ENCODE measurements at places on chromosomes 7 and 10.

DNA sequence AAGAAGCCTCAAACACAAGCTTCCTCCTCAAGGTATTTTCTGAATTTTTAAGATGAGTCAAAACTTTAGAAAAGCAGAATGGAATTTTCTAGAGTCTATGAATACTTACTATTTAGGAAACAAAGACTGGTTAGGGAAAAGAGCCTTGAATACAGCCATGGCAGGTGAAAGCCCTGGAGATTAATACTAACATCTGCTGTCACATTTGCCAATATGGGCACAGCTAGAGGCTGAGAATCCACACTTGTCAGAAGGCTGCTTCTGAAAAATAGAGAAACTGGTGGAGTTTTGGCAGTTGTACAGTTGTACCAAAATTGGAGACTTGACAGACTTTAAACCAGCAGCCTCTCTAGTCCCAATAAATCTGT, 24.3 kb upstream of the CNNM1 start:
- no peak for DNase-seq

- no peak for DNase-seq
Observed at GRCh38 chr7:132527467-132528410, 48.5 kb downstream of the PLXNA4 start.

GRCh38 chr10:37711617-37712488, 145.6 kb downstream of the ZNF248 start:
- DNase-seq, result no peak

DNA sequence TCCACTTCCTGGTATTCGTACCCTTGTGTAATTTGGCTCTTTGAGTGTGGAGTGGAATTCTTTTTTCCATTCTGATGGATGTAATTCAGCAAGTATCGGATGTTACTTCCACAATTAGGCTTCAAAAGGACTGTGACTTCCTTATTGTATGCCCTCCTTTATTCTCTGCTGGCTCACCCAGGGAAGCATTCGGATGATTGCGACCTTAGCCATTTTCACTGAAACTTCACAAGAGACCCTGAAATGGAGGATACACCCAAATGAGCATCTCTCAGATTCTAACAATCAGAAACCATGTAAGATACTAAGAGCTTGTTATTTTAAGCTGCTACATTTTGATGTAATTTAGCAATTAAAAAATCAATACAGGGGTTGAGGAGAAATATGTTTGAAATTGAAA, 493.1 kb downstream of the DNAJB9 start:
- no peak for DNase-seq

DNA sequence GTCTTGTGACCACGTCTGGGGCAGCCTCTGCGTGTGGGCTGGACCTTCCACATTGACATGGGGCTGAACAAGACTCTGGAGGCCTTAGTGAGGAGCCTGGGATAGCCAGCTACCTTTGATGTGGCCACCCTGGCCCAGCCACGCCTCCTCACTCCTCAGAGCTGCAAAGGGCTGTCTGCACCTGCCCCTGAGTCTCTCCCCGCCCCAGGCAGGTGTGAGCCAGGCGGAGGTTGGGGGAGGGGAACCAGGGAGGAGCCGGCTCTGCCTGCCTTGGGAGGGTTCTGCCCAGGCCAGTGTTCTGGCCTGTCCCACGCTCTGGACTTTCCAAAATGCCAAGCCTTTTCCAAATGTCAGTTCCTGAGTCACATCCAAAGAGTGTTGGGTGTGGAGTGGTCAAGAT, 72.2 kb downstream of the GTF2IRD1 start:
- no peak for DNase-seq

DNA sequence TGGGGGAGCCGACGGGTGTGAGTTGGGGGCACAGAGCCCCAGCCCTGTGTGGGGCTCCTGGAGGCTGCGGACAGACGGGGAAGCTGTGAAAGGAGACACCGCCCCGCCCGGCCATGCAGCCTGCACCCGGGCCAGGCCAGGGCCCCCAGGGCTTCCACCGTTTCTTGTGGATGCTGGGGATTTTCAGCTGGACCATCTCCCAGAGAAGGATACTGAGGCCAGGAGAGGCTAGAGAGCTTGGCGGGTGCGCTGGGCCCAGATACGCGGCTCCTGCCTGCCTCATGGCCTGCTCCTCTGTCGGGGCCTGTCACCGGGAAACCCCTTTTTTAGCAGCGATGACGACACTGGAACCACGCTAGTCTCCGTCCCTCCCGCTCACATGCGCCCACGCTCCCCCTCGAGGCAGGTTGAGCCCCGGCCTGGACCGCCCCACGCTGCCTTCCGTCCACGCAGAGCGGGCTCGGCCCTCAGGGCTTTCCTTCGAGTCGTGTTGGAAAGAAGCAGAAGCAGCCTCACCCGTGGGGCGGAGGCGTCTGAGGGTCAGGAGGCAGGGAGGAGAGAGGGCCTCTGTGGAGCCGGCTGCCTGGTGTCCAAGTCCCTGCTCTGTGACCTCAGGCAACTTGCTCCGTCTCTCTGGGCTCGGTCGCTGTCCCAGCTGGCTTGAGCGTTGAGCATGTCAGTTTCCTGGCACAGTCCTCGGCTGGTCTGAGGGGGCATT, 11.7 kb downstream of the TMEM184A start:
- no peak for DNase-seq

GRCh38 chr7:129285111-129285510, 60.3 kb downstream of the AHCYL2 start:
- no peak for DNase-seq

DNA sequence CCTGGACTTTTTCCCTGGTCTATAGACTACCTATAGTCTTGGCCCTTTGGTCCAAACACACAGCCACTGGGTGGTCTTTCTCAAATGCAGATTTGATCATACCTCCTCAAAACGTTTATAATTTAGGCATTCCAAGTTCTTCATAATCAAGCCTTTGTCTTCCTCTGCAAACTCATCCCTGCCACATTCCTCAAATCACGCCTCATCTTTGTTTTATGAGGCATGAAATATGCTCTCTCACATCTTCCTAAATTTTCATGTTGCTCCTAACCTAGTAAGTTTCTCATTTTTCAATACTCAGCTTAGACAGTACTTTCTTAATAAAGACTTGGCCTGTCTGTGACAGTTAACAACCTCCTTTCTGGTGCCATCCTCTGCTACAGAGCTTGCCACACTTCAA, 10.9 kb upstream of the HERC4 start:
- no peak for DNase-seq

DNA sequence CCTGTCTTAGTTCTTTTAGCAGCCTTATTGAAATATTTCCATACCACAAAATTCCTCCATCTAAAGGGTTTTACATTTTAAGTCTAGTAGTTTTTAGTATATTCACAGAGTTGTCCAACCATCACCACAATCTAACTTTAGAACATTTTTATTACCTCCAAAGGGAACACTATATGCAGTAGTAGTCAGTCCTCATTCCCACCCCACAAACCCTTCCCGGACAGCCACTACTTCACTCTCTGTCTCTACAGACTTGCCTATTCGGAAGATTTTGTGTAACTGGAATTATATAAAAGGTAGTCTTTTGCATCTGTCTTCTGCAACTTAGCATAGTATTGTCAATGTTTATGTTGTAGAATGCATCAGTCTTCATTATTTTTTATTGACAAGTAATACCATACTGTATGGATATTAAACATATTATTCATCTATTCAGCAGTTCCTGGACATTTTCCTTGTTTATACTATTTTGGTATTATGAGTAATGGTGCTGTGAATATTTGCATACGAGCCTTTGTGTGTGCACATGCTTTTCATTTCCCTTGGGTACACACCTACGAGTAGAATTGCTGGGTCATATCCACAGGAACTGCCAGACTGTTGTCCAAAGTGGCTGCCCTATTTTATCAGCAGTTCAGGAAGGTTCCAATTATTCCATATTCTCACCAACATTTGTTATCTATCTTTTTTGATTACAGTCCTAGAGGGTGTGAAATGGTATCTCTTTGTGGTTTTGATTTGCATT, 60.9 kb upstream of the LANCL2 start:
- no peak for DNase-seq

- DNase-seq, result no peak
Observed at GRCh38 chr10:2244471-2244870, 507.1 kb upstream of the ADARB2 start.

DNA sequence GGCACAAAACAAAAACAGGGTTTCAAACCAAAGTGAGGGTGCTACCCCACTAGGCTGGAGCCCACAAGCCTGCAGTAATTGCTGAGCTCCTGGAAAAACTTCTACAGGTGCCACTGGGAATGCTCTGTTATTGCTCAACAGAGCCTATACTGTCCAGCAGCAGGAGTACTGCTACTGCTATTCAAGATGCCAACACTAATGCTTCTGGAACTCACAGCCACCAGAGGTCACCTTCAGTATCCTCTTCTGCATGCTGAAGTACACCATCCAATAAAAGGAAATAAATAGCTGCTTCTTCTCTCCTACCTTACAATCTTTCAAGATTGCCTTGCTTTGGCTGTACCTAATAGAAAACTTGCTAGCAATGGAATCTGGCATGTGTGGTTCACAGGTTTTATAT, 222.0 kb downstream of the LRRN3 start:
- no peak for DNase-seq

Data from sigmoid colon (tissue), 7 donors.